SW 1271 (cell line): ENCODE measurements at places on chromosomes 3 and 15.

DNA sequence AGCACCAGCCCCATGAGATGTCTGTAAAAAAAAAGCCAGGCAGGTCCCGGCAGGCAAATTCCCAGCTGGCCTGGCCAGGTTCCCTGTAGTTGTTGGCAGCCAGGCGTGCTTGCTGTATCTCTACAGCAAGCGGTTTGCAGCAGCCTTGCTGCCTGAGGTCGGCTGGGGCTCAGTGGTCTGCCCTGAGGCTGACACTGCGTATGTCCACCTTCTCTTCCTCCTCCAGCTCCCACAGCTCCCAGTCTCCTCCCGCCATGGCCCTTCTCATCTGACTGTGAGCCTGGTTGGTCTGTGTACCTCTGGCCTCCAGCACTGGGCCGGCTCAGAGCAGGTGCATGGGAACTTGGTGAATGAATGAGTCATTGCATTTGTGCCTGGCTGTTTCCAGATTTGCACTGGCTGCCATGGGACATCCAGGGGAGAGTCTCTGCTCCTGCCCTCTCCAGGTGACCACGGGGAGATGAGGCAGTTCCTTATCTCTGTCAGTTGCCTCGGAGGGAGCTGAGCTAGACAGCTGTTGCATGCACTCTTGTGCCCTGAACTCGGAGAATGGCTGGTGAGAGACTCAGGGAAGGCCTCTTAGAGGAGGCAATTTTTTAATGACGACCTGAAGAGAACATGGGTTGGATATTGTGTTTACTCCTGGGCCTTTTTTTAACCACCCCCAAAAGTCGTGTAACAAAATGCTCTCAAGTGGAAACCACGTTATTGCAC lies 43.0 kb downstream of the SPSB4 start:
- no peak for DNase-seq

GRCh38 chr3:139132976-139133375 lies 88.3 kb upstream of the PRR23C start:
- no peak for DNase-seq

- no peak for DNase-seq
These were observed 229.7 kb downstream of the RSRC1 start for GRCh38 chr3:158339638-158340037.

DNA sequence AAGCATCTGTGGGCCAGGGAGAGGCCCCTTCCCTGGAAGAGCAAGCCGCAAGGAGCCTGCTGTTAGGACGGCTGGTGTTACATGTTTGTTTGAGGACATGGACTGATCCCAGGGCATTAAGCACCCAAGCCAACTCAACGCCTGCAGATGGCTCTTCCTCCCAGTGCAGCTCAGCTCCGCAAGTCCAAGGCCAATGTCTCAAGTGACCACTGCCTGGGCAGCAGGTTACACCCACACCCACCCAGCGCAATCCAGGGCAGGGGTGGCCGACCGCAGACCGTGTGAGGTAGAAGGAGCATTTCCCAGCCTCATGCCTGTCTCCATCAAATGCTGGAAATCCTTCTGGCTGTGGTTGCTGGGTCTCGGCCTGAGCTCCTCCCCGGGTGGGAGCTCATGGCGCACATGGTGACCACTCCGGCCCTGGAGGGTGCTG lies 14.5 kb downstream of the GP5 start:
- DNase-seq, result no peak

DNA sequence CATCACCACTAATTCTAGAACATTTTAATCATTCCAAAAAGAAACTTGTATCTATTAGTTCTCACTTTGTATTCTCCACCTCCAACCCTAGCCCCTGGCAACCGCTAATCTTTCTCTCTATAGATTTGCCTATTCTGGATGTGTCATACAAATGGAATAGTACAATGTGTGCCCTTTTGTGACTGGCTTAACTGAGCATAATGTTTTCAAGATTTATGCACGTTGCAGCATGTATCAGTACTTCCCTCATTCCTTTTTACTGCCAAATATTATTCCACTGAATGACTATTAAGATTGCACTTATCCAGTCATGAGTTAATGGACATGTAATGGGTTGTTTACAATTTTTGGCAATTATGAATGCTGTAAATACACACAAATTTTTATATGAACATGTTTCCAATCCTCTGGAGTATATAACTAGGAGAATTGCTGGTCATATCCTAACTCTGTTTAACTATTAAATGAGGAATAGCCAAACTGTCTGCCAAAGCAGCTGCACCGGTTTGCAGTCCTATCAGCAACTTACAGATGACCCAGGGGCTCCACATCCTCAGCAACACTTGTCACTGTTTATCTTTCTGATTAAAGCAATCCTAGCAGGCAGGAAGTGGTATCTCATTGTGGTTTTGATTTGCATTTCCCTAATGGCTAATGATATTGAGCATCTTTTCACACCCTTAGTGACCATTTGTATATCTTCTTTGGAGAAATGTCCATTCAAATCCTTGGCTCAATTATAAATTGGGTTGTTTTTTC lies 42.9 kb downstream of the DCUN1D1 start:
- no peak for DNase-seq

DNA sequence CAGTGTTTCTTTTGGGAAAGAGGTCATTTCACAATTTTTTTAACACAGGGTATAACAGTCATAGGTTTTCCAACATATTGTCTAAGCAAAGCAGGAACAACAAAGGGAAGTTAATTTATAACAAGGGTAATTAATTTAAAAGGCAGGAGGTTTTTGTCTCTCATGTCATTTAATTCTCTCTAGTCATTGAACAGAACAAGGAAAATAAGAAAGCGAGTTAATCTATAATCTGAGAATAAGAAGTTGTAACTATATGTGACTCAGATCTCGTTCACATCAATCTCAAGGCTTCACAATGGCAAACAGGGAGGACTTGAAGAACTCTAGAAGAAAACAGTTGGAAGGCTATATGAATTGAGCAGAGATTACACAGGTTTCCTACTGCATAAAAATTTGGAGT lies 579.8 kb upstream of the CCDC54 start:
- no peak for DNase-seq

- DNase-seq, result no peak
These were observed 38.5 kb upstream of the PRR20G start for GRCh38 chr3:127326341-127326740.

DNA sequence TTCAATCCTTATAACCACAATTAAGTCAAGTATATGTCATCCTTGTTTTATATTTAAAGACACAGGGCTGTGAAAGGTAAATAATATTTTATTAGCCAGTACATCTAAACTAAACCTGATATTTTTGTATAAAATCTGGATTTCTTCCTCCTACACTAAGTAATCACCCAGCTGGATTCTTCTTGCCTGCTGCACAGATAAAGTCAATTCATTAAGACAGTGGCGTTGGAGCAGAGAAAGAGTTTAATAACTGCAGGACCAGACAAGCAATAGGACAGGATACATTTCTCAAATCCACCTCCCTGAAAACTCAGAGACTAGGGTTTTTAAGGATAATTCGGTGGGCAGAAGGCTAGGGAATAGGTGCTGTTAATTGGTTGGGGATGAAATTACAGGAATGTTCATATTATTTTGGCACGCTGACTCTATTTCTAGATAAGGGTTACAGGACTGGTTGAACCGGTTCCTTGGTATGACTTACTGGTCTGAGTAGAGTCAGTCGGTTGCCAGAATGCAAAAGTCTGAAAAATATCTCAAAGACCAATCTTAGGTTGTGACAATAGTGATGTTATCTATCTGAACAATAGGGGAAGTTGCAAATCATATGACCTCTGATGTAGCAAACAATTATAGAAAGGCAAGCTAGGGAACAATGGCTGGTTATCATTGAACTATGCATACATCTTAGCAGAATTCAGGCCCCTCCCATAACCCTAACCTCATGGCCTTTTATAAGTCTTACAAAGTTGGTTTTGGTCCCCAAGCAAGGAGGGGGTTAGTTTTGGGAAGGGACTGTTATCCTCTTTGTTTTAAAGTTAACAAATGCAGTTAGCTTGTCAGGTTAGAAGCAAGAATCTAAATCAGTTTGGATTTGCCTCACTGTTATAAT lies 244.8 kb downstream of the ALCAM start:
- no peak for DNase-seq

- DNase-seq, result no peak
These were observed 25.5 kb downstream of the ZNF148 start for GRCh38 chr3:125349556-125350165.
